Ureter (tissue), 1 donor: ENCODE measurements at places on chromosomes 2 and 18.

DNA sequence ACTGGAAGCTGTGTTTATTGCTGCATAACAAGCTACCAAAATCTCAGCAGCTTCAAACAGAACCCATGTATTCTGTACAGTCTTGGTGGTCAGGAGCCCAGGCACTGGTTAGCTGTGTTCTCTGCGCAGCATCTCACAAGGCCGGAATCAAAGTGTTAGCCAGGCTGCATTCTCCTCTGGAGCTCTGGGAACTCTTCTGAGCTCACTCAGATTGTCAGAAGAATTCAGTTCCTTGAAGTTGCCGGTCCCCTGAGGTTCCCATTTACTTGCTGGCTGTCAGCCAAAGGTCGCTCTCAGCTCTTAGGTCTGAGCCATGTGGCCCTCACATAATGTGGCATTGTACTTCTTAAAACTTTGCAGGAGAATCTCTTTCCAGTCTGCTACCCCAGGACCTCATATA is 123.6 kb upstream of the SMIM21 start:
- DNase-seq: no peak

DNA sequence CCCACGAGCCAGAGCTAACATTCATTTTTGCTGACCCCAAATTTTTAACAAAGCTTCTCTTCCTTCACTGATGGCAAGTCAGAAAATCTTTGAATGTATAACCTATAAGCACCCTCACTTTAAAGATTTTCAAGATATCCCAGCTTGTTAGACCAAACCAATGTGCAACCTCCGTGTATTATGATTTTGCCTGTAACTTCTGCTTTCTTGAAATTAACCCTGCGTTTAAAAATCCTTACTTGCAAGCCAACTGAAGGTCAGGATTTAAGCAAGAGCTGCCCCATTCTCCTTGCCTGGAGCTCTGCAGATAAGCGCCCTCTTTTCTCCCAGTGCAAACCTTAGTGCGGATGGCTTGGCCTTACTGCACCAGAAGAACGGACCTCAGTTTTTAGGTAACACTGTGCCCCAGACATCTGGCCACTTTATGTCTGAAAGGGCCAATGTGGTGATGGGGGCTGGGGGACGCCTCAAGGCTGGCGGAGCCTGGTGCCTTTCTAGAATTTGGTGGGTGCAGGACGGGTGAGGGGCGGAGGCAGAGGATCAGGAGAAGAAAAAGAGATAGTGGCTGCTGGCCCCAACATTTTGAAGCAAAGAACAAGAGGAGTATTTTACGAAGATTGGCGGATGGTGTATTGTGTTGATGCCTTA is 805 bp upstream of the TNFRSF11A start:
- no peak for DNase-seq

GRCh38 chr2:11559786-11560155 is 25.9 kb downstream of the GREB1 start:
- no peak for DNase-seq

GRCh38 chr2:85545780-85546240 is 6.8 kb downstream of the MAT2A start:
- DNase-seq: no peak

DNA sequence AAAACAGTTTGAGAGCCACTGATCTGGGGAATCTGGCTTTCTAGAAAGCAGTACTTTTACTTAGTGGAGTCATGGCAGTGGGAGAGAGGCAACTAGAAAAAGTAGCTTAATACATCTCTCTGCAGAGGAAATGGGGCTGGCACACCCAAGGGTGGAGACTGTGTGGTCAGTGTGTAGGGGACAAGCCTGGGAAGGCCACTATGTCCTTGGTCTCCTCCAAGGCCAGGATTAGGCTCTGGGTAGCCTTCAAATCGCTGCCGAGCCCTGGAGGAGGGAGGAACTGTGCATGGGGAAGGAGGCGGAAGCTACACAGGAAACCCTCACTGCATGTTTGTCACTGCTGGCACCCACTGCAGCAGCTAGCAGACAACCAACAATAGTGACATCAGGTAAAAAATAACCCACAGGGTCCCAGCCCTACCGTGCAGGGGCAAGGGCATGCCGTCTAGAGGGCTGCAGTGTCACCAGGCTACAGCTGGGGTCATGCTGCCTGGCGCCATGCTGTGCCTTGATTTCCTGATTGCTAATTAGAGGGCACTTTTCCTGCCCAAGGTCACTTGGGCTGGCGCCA is 34.8 kb downstream of the LBH start:
- DNase-seq: no peak

DNA sequence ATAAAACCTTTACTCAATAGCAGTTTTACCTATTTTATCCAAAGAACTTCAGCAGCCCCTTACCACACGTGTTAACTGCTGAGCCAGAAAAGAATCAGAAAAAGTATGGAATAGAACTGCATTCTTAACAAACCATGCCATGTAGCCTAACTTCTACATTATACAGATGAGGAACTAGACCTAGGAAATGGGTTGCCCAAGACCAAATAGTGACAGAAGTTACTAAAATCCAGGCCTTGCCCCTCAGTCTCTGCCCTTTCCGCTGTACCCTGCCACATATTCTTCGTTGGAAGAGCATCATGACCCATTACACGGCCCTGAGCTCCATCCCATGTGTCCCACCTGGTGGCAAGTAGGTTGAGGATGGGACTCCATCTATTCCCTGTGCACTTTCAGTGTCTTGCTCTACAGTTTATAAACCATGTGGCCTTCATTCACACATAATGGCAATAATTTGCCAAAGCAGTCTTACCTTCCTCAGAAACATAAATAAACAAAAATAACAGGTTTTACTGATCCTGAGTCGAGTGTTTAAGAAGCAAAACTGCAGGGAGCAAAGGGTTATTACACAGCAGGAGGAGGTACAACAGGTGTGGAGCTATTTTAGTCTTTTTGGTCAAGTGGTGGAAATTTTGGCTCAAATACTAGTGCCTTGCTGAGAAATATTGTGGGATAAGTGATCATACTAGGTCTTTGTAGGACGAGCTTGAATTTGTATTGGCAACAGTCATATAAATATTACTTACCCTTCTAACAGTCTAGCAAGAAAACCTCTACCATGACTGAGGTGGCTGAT is 46.5 kb downstream of the HNRNPLL start:
- DNase-seq: no peak

DNA sequence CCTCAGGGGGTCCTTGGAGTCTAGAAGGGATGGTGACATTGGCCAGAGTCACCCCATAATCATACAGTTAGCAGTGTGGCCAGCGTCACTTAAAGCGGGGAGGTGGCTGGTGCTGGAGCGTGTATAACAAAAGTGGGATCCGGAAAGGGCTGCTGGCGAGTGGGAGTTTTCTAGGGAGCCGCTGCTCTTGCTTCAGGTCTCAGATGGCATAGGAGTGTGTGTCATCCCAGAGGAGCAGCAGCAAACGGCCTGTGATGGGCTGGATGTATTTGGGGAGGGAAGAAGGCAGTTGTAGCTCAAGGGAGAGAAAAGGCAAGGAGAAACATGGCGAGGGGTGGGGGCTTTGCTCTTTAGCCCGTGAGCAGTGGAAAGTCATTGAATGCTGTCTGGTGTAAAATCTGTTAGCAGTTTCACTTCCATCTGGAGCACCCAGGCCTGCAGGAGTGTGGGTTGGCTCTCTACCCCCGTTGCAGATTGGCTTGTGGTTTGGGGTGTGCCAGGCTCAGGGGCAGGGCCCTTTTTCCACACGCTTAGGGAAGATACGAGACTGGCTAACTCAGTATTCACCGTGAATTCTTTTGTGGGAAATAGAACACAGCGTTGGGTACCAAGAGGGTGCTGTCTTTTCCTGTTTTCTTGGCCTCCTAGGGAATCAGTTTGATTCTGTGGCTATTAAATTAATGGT is 120.5 kb downstream of the AGAP1 start:
- DNase-seq: no peak

DNA sequence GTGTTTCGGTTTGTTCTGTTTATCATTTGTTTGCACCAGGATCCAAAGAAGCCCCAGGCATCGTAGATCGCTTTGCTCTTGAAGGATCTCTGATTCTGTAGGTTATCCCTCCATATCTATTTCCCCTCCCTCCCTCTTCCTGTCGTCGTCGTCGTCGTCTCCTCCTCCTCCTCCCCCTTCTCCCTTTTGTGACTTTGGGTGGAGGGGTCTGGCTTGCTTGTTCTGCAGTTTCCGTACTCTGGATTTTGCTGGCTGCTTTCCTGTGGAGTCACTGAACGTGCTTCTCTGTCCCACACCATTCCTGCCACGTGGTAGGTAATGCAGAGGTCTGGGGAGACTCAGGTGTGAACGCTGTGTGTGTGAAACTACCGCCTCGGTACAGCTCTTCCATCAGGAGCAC is 225.0 kb downstream of the LDLRAD4 start:
- no peak for DNase-seq

GRCh38 chr2:129748250-129748649 is 231.2 kb upstream of the RAB6C start:
- no peak for DNase-seq

- DNase-seq: no peak
These were observed 1.7 kb upstream of the RTTN start for GRCh38 chr18:70207181-70207580.

DNA sequence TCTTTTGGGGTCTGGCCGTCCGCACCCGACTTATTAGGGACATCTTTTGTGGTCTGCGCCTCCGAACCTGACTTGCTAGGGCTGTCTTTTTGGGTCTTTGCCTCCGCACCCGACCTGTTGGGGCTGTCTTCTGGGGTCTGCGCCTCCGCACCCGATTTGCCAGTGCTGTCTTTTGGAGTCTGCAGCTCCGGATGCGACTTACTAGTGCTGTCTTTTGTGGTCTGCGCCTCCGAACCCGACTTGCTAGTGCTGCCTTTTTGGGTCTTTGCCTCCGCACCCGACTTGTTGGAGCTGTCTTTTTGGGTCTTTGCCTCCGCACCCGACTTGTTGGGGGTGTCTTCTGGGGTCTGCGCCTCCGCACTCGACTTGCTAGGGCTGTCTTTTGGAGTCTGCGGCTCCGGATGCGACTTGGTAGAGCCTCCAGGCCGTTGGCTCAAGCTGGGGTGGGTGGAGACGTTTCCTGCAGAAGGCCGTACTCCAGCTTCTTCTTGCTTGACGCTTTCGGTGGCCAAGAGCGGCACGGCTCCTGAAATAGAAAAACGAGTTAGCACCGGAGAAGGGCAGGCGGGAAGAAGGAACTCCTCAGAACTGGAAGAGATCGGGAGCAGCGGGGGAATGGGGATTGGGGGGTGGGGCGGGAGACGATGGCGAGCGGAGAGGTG is 498 bp downstream of the TGOLN2 start:
- DNase-seq: peak; percentile 70

GRCh38 chr2:25576596-25576995 is 96.8 kb downstream of the DTNB start:
- DNase-seq: no peak

- DNase-seq: no peak
These were observed 28.8 kb downstream of the FBLN7 start for GRCh38 chr2:112166806-112167499.

DNA sequence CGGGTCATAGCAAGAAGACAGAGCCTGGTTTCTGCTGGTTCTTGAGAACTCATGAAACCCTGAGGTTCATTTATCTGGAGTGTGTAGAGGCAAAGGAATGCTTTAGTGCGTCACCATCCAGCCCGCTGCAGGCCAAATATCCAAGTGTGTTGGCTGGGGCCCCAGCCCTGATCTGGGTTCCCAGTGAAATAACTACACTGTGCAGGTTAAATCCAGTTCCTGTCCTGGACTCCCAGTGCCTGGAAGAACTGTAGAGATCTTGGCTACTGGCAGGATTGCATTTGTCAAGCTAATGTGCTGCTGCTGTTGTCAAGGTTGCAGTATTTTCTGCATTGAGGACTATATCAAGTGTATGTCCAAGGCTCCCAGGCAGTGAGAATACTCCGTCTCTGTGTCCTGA is 89.9 kb downstream of the MAPK4 start:
- peak; percentile 87 for DNase-seq

- no peak for DNase-seq
These were observed 385.7 kb downstream of the HRH4 start for GRCh38 chr18:24846138-24846537.

DNA sequence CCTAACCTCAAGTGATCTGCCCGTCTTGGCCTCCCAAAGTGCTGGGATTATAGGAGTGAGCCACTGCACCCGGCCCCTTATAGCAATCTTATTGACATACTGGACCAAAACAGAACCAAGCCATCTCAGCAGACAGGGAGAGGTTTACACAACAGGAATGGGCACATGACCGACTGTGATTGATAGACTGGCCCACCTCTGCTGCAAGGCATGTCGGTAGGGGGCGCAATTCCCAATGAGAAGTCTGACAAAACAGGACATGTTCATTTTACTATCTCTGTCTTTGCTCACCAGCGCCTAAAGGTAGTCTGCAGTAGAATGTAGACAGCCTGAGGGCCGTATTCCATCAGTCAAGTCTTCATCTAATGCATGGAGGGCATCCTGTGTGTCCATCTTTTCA is 2.0 kb downstream of the LYPD6B start:
- DNase-seq: no peak

GRCh38 chr2:25448808-25449207 is 107.1 kb upstream of the DNMT3A start:
- DNase-seq: no peak

- peak; percentile 83 for DNase-seq
These were observed 42.7 kb downstream of the SH3RF3 start for GRCh38 chr2:109171444-109172334.

- no peak for DNase-seq
These were observed 226.7 kb upstream of the ZNF804A start for GRCh38 chr2:184371641-184372040.
